ENCODE measurements at places on chromosomes 5 and 9. TPM values are rescaled to one million over a fixed set of nuclear protein-coding genes. Genes with fewer than 3 reads are reported as not detected.
A peak's percentile ranks its signal among the peaks of the same experiment; 100 is the strongest.

GRCh38 chr5:24163091-24163490, 481.7 kb downstream of the CDH10 start:
- no peak overlapping the region for H3K4me3 ChIP-seq
- no peak for DNase-seq
- H3K36me3 ChIP-seq, result no peaks in the 10 kb centered on the region
- H3K27me3 ChIP-seq, result no peaks in the 10 kb centered on the region

DNA sequence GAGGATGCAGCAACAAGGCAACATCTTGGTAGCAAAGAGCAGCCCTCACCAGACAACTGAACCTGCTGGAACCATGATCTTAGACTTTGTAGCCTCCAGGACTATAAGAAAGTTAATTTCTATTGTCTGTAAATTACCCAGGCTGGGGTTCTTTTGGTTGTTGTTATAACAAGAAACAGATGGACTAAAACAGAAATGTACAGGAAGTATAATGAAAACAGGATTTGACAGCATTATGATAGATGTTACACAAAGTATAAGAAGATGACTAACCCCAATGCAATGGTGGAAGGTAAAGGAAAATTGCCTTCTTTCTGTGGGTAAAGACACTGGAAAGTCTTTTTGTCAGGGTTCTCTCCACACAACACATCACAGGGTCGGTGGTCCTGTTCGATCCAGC, 204.2 kb downstream of the SGCD start:
- no peaks in the 10 kb centered on the region for H3K4me1 ChIP-seq
- no peak for DNase-seq
- no peak overlapping the region for H3K4me3 ChIP-seq
- H3K27me3 ChIP-seq, result no peaks in the 10 kb centered on the region
- H3K27ac ChIP-seq, result no peak overlapping the region
- no peaks in the 10 kb centered on the region for H3K36me3 ChIP-seq

LMX1B gene
- not detected for polyA plus RNA-seq

SHISAL2B gene
- not detected for polyA plus RNA-seq

GRCh38 chr9:107759823-107760166, 270.2 kb upstream of the KLF4 start:
- peak overlapping the region; percentile 82 for H3K27ac ChIP-seq
- no peak for DNase-seq
- no peaks in the 10 kb centered on the region for H3K27me3 ChIP-seq
- H3K4me3 ChIP-seq, result no peak overlapping the region
- H3K36me3 ChIP-seq, result no peaks in the 10 kb centered on the region
- peaks cover 61% of the 10 kb centered on the region for H3K4me1 ChIP-seq

OMD gene
- not detected for polyA plus RNA-seq

DNA sequence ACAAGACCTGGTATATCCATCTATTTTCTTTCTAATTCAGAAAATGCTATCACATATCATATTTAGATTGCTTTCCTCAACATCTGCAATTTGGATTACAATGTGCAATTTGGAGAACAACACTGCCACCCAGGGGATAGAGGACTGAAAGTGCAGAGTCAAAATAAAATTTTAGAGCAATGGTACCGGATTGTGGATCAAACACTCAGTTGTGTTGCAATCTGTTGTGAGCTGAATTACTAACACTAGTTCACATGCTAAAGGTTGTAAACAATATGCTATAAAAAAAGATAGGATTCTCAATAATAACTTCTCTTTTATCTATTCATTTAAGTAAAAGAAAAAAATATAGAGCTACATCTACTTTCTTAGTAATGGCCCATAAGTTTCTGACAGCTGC, 11.9 kb upstream of the SRFBP1 start:
- no peaks in the 10 kb centered on the region for H3K4me1 ChIP-seq
- H3K27me3 ChIP-seq, result no peaks in the 10 kb centered on the region
- H3K36me3 ChIP-seq, result no peaks in the 10 kb centered on the region
- no peak overlapping the region for H3K4me3 ChIP-seq
- peak; percentile 11 for DNase-seq

- no peak overlapping the region for H3K4me3 ChIP-seq
- H3K4me1 ChIP-seq, result peaks cover 7% of the 10 kb centered on the region
- DNase-seq, result no peak
- no peak overlapping the region for H3K27ac ChIP-seq
- H3K36me3 ChIP-seq, result no peaks in the 10 kb centered on the region
Measured at GRCh38 chr5:115948091-115948534, 14.2 kb upstream of the LVRN start.

DNA sequence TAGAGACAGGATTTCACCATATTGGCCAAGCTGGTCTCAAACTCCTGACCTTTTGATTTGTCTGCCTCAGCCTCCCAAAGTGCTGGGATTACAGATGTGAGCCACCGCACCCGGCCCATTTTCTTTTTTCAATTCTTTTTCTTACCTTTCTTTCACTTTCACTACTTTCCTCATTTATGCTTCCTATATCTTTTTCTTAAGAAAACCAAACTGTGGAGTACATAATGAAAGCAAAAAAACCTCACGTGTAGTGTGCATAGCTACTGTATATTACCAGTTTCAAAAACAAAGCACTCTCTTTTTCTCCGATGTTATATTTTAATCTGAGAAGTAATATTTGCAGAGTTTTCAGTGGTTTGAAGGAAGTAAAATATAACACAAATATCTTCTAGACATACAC, 8.0 kb upstream of the CAST start:
- no peaks in the 10 kb centered on the region for H3K36me3 ChIP-seq
- DNase-seq, result no peak
- H3K27me3 ChIP-seq, result no peaks in the 10 kb centered on the region
- H3K27ac ChIP-seq, result no peak overlapping the region
- H3K4me1 ChIP-seq, result peaks cover 69% of the 10 kb centered on the region

CDK7 gene
- 6.0 TPM for polyA plus RNA-seq

DNA sequence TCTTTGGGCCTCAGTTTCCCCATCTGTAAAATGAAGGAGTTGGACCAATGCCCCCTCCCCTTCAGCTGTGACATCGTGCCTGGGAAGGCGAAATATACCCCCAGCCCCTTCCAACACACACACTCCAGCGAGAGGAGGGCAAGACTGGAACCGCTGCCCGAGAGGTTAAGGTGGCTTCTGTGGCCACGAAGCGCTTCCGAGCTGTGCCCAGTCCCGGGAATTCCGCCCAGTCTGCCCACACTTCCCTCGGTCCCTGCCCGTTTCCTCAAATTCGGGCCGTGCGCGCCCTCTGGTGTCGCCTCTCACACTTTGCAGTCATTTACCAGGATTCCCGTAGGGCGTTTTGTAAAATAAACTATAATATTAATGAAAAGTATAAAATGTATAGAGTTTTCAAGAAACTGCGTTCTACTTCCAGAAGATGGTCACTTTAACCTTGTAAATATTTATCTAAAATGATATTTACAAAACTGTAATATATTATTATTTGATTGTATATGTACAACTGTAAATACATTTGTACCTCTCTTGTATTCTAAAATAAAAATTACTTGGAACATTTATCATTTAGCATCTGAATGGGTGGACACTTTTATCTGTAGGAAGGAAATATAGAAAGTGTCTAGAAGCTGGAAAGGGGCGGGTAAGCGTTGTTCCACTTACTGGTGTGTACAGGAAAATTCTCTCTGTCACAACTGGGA, 11.0 kb upstream of the EXOSC2 start:
- H3K27ac ChIP-seq, result no peak overlapping the region
- H3K36me3 ChIP-seq, result no peaks in the 10 kb centered on the region
- peak overlapping the region; percentile 44 for H3K4me3 ChIP-seq

GRCh38 chr5:1013238-1013947, 4.8 kb downstream of the NKD2 start:
- no peak overlapping the region for H3K27ac ChIP-seq
- peaks cover 20% of the 10 kb centered on the region for H3K27me3 ChIP-seq
- H3K4me3 ChIP-seq, result no peak overlapping the region
- no peaks in the 10 kb centered on the region for H3K4me1 ChIP-seq
- no peak for DNase-seq

DNA sequence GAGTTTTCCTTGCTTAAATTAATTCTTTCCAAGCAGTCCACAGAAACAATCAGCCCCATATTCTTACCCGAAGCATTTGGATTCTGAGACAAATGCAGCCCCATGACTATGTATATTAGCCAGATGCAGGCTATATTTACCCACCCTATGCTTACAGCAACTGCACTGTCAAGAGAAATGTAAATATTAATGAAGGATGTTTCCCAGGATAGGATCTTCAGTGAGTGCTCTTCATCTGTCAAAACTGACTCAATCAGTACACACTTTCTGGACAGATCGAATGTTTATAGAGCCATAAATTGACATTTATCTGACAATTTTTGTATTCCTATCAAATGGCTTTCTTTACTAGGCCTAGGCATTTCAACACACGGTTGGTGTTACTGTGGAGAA, 725.3 kb upstream of the SEMA6A start:
- no peaks in the 10 kb centered on the region for H3K27me3 ChIP-seq
- no peaks in the 10 kb centered on the region for H3K4me1 ChIP-seq
- H3K27ac ChIP-seq, result no peak overlapping the region
- H3K4me3 ChIP-seq, result no peak overlapping the region
- no peak for DNase-seq

DNA sequence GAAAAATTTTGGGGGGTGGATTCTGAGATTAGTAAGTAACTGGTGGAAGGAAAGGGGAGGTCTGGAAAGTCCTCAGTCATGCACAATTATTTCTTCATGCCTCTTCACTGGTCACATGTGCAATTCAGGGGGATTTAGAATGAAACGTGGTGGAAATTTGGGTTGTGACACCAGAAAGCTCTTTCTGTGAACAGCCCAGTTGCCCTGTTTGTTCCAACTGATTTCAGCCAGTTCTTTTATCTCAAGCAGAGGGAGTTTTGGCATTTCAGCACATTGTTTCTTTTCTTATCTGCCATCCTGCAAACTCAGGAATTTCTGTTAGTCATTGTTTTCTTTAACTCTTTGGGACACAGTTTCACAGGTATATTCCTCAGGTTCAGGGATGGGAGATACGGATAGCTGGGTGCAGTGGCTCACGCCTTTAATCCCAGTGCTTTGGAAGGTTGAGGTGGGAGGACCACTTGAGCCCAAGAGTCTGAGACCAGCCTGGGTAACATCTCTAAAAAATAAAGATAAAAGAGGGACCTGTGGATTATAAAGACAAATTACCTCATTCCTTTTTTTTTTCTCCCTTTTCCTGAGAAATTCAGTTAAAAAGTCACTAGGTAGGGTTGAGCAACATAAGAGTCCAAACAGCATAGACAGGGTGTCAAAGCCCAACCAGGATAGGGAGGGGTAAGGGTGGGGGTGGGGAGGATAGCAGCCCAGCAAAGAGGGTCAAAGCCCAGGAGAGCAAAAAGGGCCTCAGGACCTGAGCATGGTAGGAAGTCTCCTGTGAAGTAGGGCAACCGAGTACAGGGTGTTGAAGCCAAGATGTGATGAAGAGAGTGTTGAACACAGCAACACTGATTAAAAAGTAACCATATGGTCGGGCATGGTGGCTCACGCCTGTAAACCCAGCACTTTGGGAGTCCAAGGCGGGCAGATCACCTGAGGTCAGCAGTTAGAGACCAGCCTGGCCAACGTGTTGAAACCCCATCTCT, 5.4 kb upstream of the B4GALT1 start:
- no peaks in the 10 kb centered on the region for H3K36me3 ChIP-seq
- H3K4me1 ChIP-seq, result peaks cover 15% of the 10 kb centered on the region
- H3K27me3 ChIP-seq, result no peaks in the 10 kb centered on the region
- peak; percentile 50 for DNase-seq

LEAP2 gene
- polyA plus RNA-seq, result 0.59 TPM

DNA sequence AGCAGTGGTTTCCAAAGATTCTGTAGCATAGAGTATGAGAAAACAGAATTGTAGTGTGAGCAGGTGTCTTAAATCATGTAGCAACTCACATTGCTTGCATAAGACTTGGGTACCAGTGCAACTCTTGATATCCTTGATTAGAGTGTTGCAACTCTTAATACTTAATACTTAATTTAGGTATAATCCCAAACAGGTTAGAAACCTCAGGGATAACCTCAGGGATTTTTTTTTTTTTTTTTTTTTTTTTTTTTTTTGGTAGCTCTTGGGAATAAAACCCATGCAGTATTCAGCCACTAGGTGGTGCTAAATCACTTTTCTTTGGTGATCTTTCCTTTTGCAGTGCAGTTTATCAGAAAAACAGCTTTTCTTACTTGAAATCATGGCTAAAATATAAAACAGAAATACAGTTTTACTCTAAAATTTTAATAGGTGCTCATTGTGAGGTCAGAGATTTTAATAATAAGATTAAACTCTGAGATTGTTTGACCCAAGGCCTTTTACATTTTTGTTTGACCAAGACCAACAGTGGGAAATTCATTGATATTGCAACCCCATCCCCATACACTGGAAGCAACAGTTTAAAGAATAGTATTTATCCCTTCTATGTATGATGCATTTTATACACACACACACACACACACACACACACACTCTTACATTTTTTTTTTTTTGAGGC, 55.3 kb downstream of the ERAP1 start:
- no peaks in the 10 kb centered on the region for H3K4me1 ChIP-seq
- H3K27ac ChIP-seq, result no peak overlapping the region
- peak; percentile 48 for DNase-seq
- no peak overlapping the region for H3K4me3 ChIP-seq

DNA sequence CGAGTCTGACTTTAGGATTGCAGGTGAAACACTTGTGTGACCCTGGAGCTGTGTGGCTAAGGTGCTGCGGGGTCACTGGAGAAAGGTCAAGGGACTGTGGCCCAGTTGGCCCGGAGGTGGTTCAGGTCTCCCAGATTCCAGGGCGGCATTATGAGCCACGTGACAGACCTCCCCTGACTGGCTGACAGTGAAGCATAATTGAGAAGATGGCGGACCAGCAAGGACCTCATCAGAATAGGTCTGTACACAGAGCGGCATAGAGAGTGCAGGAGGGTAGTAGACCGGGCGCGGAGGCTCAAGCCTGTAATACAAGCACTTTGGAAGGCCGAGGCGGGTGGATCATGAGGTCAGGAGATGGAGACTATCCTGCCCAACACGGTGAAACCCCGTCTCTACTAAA, 815 bp upstream of the ODF2 start:
- no peaks in the 10 kb centered on the region for H3K27me3 ChIP-seq
- H3K27ac ChIP-seq, result no peak overlapping the region
- no peak overlapping the region for H3K4me3 ChIP-seq
- DNase-seq, result no peak

DNA sequence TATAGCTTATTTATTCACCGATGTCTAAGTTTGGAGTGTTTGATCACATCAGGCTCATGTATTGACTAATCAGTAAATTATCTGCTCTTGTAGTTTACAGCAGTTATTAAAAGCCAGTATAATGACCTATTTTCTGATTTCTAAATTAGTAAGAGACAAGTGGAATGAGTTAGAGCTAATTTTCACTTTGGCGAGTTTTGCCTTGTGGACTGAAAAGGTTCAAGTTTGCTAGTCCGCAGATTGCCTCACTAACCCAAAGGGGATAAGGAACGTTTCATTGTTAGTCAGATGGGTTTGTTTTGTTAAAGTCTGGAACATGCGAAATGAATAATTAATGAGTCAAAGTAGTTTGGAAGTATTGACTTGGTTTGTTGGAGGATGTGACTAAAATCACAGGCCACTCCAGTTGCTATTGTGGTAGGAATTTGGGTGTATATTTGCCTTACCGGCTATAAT, 40.1 kb downstream of the SMARCA2 start:
- H3K27ac ChIP-seq, result no peak overlapping the region
- no peak overlapping the region for H3K4me3 ChIP-seq
- peaks cover 76% of the 10 kb centered on the region for H3K36me3 ChIP-seq

PCDHB5 gene
- polyA plus RNA-seq, result not detected

IL7R gene
- polyA plus RNA-seq, result 0.38 TPM

- H3K27me3 ChIP-seq, result no peaks in the 10 kb centered on the region
- no peak overlapping the region for H3K4me3 ChIP-seq
- no peaks in the 10 kb centered on the region for H3K36me3 ChIP-seq
- no peaks in the 10 kb centered on the region for H3K4me1 ChIP-seq
- H3K27ac ChIP-seq, result no peak overlapping the region
- no peak for DNase-seq
Measured at GRCh38 chr5:32889078-32889477, 178.0 kb downstream of the NPR3 start.

GRCh38 chr5:149048811-149049210, 14.1 kb downstream of the SH3TC2 start:
- DNase-seq, result no peak
- H3K4me3 ChIP-seq, result no peak overlapping the region
- no peaks in the 10 kb centered on the region for H3K36me3 ChIP-seq
- no peak overlapping the region for H3K27ac ChIP-seq

FBXL7 gene
- polyA plus RNA-seq, result not detected
